Mucosa of gallbladder (tissue), 1 donor: ENCODE measurements at places on chromosomes 3 and 15. TPM values are rescaled to one million over a fixed set of nuclear protein-coding genes. Genes with fewer than 3 reads are reported as not detected.

Gene LNP1
- 2.4 TPM for total RNA-seq

Gene AMT
- total RNA-seq = 20.7 TPM

GRCh38 chr3:182913889-182914288, 66.4 kb downstream of the DCUN1D1 start:
- no peak for DNase-seq

- DNase-seq = no peak
Measured at GRCh38 chr3:31699309-31699953, 166.7 kb downstream of the STT3B start.

DNA sequence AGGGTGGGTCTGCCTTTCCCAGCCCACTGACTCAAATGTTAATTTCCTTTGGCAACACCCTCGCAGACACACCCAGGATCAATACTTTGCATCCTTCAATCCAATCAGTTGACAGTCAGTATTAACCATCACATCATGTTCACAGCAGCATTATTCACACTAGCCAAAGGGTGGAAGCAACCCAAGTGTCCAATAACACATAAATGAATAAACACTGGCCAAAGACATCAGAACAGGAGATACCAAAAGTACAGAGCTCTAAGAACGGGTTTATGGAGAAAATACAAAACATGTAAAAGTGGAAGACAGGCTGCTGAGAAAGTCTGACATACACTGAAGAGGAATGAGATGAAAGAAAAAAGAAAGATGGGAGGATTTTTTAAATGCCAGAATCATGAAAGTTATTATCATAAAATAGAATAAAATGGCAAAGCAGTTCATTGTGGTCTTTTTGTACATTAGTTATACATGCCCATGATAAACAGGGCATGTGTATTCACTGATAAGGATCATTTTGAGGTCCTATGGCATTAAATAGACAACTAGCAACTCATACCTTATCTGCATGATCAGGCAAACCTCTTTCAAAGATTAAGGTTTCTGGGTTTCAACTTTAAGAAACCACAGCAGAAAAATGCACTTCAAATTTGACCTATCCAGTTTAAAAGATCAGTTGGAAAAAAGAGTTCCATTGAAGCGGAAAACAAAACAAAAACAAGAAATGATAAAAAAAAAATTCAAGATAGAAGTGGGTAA, 22.9 kb downstream of the DNAAF4 start:
- no peak for DNase-seq

GRCh38 chr15:85633859-85634258, 160.9 kb downstream of the KLHL25 start:
- no peak for DNase-seq

- DNase-seq = no peak
Measured at GRCh38 chr3:99915906-99916432, 98.3 kb downstream of the CMSS1 start.

DNA sequence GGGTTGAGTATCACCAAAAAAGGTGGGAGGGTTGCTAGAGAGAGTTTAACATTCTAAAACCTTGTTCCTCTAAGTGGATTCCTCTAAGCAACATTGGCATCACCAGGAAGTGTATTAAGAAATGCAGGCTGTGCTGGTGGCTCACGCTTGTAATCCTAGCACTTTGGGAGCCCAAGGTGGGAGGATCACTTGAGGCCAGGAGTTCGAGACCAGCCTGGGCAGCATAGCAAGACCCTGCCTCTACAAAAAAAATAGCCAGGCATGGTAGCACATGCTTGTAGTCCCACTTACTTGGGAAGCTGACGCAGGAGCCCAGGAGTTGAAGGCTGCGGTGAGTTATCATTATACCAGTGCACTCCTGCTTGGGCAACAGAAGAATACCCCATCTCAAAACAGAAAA, 4.6 kb downstream of the MYNN start:
- DNase-seq = no peak

- no peak for DNase-seq
Measured at GRCh38 chr3:10392244-10392643, 71.3 kb upstream of the SEC13 start.

- DNase-seq = no peak
Measured at GRCh38 chr15:28107904-28108275, 8.8 kb upstream of the OCA2 start.

DNA sequence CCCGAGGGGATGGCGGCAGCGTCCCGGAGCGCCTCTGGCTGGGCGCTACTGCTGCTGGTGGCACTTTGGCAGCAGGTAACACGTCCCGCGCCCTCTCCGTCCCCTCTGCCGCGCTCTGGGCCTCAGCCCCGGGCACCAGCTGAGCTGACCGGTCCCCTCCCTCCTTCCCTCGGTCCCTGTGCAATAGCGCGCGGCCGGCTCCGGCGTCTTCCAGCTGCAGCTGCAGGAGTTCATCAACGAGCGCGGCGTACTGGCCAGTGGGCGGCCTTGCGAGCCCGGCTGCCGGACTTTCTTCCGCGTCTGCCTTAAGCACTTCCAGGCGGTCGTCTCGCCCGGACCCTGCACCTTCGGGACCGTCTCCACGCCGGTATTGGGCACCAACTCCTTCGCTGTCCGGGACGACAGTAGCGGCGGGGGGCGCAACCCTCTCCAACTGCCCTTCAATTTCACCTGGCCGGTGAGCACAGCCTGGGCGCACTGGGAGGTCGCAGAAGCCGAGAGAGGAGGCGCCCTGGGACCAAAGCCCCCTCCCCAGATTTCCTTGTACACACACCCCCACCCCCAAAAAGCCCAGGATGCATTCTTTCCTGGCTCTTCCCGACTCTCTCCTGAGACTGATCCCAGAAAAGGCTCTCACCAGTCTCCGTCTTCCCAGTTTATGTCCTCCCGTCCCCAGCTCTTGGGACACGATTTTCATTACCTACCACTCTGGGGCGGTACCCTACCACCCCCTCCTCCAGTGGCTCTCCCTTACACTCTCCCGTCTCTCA, 705 bp downstream of the DLL4 start:
- DNase-seq = no peak

- DNase-seq = no peak
Measured at GRCh38 chr3:54983266-54984099, 55.6 kb upstream of the LRTM1 start.

- no peak for DNase-seq
Measured at GRCh38 chr3:41143421-41144031, 55.8 kb upstream of the CTNNB1 start.

- DNase-seq = no peak
Measured at GRCh38 chr15:78077053-78077870, at the start of gene TBC1D2B. TSS of gene TBC1D2B (minus strand) at chr15:78077711. CDS start at chr15:78077652, 59 bp downstream.
